ENCODE measurements at places on chromosomes 4 and X. TPM values are rescaled to one million over a fixed set of nuclear protein-coding genes. Genes with fewer than 3 reads are reported as not detected.

The CPXCR1 gene
- polyA plus RNA-seq = not detected

The OPRPN gene
- not detected for polyA plus RNA-seq

The CXorf51B gene
- not detected for polyA plus RNA-seq

The HEPH gene
- 64.5 TPM for polyA plus RNA-seq

The WDR13 gene
- polyA plus RNA-seq = 156 TPM

The ZMAT1 gene
- 31.0 TPM for polyA plus RNA-seq

The KLB gene
- 0.21 TPM for polyA plus RNA-seq

The DDX53 gene
- polyA plus RNA-seq = not detected

The RAB40A gene
- 2.9 TPM for polyA plus RNA-seq

DNA sequence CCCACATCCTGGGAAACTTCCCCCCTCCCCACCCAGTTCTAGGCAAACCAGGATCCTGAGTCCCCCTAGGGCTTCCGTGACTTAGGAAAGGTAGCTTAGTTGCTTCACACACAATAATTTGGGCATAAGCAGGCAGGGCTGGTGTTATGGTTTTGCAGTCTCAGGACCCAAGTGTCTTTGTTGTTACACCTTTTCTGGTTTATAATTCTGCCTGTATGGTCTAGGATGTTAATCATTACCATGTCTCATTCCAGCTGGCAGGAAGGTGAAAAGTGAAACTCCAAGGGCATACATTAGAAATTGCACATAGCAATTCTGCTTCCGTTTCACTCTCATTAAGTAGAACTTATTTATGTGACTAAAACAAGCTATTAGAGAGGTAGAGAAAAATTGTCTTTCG, 16.8 kb downstream of the UGT8 start:
- no peak for DNase-seq

DNA sequence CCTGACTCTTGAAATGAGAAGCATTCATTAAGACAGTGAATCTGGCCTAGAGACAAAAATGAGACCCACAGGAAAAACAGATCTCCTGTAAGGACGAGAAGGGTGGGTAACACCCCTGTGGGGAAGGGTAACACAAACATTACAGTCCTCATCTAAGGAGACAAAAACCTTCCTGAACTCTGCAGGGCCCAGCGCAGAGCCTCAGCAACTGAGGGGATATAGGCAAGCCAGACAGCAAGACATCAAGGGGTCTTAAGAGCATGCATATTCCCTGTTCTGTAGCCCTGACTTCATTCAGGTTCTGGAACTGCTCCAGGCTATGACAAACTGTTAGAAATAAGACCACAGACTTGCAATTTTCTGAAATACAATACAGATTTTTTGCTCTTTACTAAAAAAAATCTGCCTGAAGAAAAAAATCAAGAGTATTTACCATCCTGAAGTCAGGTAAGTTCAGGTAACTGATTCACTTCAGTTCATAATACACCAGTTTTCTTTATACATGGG, 15.5 kb downstream of the COX18 start:
- DNase-seq = no peak

GRCh38 chr4:69078852-69079251, 17.4 kb upstream of the UGT2B7 start:
- no peak for DNase-seq

GRCh38 chr4:159096434-159096833, 6.4 kb upstream of the RAPGEF2 start:
- no peak for DNase-seq

DNA sequence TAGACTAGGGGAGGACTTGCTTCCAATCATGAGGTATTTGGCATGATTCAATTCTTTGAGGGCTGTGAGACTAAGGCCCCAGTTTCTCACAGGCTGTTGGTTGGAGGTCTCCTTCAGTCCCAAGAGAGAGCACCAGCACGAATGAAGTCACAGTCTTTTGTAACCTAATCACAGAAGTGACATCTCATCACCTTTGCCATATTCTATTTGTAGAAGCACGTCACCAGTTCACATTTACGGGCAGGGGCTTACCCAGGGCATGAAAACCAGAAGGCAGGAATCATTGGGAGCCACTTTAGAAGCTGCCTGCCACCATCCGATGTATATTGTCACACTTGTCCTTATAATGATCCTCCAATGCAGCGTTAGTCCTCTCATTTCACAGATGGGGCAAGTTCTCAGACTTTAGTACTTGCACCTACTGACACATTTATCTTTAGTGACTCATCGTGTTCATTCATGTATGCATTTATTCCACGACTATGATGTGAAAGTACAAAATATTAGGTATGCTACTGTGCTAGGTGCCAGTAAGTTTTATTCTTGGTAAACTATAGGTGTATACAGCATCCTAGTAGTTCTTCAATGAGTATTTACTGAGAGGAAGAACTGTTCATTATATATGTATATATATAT, 163.8 kb upstream of the PGRMC2 start:
- DNase-seq = no peak

GRCh38 chr4:19317377-19317776, 934.3 kb upstream of the SLIT2 start:
- no peak for DNase-seq

DNA sequence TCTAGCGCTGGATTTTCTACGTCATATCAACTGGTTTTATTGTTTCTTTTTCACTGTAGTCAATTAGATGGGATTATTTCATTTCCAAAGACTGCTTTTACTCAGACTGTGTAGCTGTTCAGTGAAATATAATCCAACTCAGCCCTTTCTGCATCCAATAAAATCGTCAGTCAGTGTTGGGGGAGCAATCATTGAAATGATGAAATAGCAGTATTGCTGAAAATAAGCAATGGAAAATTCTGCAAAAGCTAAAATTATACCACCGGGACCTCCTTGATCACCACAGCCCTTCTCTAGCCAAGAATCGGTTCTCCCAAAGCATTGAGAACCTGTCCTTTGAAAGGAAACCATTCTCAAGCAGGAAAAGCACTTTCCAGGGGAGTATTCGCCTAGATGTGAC, 243.1 kb upstream of the TENM3 start:
- DNase-seq = no peak

- DNase-seq = no peak
Measured at GRCh38 chr4:10441512-10441911, 15.7 kb downstream of the ZNF518B start.

- no peak for DNase-seq
Measured at GRCh38 chr4:64899563-64899962, 490.3 kb upstream of the TECRL start.

GRCh38 chr4:124534131-124534530, 178.4 kb downstream of the ANKRD50 start:
- DNase-seq = no peak

GRCh38 chrX:140697618-140698017, 11.9 kb upstream of the LINC00632 start:
- DNase-seq = no peak

- DNase-seq = no peak
Measured at GRCh38 chr4:185104733-185105132, 38.3 kb upstream of the SLC25A4 start.

DNA sequence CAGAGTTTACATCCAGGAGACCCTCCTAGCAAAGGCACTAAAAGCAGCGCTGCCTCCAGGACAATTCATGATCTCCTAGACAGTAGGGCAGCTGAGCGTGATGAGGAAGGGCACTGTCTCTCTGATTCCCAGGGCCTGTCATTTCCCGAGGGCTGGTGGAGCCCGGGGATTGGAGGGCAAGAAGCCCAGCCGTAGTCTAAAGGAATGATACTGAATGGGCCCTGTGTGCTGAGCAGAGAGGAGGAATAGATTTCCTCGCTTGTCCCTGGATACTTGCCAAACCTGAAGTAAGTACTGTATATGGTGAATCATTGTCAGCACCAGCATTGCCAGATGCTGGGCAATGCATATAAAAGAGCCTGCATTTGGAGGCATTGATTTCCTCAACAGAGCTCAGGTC, 88.0 kb upstream of the SLITRK2 start:
- no peak for DNase-seq

GRCh38 chrX:39764441-39764914, 333.3 kb downstream of the BCOR start:
- no peak for DNase-seq

DNA sequence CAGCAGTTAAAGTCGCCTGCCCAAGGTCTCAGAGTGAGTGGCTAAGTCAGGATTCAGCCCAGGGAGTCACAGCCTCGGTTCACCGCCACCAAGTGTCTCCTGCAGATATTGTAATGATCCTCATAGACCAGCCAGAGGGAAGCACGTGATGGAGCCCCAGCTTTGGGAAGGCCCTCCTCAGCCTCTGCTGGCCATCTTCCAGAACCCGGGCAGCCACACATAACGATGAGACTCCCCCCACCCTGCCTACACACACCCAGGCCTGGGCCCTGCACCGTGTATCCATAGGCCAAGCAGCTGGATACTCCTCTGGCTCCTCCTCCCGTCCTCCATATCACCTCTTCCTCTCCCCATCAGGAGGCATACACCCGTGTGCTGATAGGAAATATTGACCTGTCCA, 19.6 kb upstream of the SASH3 start:
- no peak for DNase-seq

GRCh38 chr4:45539142-45539814, 584.6 kb downstream of the GABRG1 start:
- no peak for DNase-seq

DNA sequence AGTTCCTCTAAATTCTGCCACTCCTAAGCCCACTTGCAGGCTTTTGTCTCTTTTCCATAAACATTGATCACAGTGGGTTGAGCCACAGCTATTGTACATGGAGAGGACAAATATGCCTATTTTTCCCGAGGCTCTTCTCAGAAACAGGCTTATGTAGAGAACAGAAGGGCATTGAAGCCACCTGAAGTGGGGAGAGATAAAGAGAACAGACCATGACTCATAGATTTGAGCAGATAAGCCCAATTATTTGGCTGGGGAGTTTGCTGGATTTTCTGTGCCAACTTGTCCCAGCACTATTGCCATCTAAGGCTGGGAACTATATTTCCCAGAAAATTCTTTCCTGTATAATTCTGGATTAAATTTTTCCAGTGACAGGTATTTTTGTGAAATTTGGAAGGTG, 446.1 kb upstream of the RPS6KA3 start:
- DNase-seq = no peak

DNA sequence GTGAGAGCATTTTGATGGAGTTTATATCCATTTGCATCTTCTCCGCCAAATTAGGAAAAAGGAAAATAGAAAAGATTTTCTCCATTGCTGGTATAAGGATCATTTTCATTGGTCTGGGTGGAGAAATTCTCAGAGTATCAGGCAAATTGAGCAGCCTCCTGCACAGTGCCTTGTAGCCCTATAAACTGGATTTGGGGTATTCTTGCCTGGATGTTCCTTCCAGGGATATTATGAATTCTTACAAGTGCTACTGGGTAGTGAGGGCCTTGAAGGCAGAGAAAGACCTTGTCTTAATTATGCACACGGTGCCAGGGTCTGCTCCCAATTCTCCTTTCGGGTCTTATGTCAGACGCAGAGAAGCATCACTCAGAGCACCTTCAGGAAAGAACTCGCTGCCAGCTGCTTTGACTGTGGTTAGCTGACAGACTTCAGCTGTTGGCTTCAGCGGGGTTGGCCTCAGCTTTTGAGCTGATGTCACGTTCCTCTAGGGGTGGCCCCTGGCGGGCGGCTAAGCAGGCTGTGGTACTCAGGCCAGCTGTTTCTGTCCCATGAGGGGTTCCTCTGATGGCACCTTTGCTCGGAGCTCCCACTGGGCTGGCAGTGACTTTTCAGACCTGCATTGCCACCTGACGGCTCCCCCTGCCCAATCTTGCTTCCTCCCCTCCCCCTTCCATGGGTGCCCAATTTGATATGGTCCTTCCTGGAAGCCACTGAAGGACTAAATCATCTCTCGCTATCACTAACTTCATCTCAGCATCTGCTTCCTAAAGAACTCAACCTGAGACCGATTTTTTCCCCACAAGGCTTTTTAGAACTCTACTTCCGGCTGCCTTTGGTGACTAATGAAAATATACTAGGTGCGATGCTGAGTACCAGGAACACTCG, 519.5 kb downstream of the BCOR start:
- DNase-seq = no peak

GRCh38 chr4:119124352-119124751, 11.3 kb upstream of the MYOZ2 start:
- DNase-seq = no peak

DNA sequence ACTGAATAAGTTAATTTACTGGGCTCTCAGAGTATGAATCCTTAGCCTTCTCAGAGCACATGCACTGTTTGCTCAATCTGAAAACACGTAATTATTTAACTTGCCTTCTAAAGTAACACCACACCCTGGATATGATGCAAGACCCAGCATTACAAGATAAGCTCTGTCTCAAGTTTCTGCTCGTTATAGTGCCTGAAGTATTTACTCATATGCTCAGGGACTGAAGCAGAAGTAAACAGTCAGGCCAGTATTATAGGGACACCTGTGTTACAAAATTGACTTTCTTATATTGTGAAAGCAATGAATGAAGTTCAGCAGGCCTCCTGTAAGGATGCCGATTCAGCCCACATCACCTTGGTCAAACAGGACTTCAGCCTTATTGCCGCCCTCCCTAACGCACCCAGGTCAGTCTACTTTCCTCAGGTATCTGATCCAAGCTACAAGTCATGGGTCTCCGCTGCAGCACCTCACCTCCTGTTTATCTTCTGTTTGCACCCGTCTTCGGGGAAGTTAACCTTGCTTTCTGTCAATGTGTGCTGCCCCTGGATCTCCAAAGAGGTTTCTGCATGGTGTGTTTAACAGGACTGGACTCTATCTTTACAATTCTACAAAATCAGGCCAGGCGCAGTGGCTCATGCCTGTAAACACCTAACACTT, 42.8 kb upstream of the KLF3 start:
- no peak for DNase-seq

DNA sequence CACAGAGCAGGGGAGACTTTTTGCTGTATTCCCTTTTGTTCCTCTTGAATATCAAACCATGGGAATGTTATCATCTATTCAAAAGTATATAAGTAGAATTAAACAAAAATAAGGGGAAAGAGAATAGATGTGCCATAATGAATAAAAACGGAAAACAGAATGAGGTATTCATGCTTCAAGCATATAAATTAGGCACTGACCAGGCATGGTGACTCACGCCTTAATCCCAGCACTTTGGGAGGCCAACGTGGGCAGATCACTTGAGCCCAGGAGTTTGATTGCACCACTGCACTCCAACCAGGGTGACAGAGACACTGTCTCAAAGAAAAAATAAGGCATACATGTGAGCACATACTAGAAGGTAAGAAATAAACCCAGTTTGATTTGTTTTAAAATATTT, 16.3 kb upstream of the NEUROG2 start:
- no peak for DNase-seq

GRCh38 chrX:11080741-11081305, 30.3 kb upstream of the HCCS start:
- no peak for DNase-seq
